ENCODE measurements at places on chromosomes 7 and 10.
A peak's percentile ranks its signal among the peaks of the same experiment; 100 is the strongest.

DNA sequence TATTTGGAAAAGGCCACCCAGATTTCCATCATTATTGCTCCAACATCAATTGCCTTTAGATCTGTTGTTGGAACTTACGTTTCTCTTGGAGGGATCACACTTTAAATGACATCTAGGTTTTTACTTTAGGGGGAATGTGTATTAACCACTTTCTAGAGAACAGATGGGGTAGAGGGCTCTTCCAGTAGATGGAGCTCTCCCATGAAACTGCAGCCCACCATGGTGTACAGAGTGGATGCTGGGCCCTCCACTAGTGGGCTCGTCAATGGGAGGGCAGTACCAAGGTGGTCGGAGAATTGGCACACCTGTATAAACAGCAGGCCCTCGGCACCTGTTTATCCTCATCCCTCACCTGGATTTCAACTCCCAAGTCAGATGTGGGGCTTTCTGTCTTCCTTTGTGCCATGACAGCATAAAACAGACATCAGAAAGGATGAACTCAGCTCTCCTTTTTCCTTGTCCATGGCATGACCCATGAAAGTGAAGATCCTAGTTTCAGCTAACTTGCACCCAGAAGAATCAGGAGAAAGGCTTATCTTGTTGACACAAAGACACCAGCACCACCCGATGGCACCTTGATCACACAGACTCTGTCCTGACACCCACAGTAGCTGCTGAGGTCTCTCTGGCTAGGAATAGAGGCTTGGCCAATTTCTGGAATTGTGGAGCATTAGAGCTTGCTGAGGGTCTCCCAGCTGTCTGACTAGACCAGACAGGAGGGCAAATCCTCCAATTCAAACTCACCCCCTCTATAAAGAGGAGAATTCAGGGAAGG lies 150.5 kb downstream of the CYP26A1 start:
- DNase-seq, result peak; percentile 67

DNA sequence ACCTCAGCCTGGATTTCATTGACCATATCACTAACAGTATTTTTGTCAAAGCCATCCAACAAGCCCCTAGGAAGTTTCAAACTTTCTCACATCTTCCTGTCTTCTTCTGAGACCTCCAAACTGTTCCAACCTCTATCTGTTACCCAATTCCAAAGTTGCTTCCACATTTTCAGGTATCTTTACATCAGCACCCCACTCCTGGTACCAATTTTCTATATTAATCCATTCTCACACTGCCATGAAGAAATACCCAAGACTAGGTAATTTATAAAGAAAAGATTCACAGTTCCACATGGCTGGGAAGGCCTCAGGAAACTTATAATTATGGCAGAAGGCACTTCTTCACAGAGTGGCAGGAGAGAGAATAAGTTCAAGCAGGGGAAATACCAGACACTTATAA lies 571.9 kb upstream of the PHF14 start:
- DNase-seq, result no peak

DNA sequence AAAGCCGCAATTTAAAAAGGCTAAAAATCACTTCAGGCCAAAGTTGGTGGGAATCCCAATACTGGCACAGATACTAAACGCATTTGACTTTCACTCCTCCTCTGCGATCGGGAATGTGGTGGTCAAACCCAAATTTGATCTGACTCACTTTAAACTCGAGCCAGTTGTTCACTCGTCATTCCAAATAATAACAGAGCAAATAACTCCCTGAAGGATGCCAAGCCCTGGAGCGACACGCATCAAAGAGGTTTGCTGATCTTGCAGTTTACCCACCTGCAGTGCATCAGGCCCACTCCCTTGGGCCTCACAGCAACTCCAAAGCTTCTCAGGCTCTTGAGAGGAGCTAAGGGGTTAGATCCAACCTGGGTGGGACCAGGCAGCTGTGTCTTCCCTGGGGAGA lies 12.2 kb downstream of the PTN start:
- DNase-seq, result no peak

DNA sequence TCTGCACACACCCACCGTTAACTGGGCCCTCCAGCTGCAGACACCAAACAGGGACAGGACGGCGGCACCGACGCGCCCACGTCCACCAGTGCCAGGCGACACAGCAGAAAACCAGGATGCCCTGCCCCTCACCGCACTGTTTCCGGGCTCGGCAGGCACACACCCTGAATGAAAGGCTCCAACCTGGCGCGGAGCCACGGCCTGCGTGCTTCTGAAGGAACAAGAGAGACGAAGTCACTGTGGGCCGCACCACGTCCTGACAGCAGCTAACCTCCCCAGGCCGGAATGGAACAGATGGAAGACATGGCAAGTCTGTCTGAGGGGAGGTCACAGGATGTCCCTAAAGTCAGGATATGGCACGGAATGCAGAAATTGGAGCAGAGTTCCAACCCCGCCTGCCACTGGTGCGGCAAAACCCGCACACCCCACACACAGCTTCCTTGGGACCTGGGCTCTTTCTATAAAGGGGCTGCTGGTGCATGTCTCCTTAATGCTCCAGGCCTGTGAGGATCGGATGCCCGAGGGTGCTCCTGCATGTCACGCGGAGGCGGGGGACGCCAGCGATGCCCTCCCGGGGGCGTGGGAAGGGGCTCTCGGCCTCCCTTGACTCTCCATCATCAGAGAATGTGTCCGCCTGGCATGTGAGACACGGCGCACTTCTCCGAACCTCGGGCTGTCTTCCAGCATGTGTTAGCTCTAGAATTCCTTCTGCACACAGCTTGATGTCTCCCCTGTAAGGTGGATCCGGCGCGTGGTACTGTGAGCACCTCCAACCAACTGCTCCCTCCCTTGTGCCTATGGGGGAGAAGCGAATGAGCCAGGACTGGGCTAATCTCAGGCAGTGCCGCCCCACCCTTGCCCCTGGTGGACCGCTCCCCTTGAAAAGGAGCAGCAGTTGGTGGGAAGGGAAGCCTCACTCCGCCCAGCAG lies 3.9 kb upstream of the GPER1 start:
- DNase-seq, result no peak

GRCh38 chr7:6422926-6423632 lies 24.7 kb downstream of the DAGLB start:
- DNase-seq, result peak; percentile 73

DNA sequence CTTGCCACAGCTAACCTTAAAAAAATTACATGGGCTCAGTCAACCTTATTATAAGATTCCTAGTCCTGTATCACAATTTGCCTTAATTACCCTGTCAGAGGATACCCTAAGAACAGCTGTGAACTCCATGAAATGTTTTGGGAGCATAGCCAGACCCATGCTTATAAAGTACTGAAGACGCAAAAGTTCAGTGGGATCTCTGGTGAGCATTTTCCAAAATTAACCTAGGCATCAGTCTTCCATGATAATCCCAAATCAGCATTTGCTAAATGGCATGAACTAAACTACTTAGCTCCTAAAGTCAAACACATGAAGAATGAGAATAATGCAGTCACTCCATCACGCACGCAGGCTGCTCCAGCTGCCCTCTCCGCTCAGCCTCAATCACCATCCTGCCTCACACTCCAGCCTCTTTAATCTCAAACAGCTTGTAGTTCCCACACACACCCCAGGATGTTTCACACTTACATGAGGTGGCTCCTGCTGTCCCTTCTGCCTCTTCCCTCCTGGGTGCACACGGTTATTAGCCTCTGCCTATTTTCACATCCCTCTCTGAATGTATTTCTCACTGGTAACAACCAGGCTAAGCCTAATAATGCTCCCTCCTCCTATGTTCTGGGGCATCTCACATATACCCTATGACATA lies 15.3 kb downstream of the IGF2BP3 start:
- DNase-seq, result no peak

GRCh38 chr10:114053946-114054345 lies 10.3 kb downstream of the ADRB1 start:
- DNase-seq, result no peak

DNA sequence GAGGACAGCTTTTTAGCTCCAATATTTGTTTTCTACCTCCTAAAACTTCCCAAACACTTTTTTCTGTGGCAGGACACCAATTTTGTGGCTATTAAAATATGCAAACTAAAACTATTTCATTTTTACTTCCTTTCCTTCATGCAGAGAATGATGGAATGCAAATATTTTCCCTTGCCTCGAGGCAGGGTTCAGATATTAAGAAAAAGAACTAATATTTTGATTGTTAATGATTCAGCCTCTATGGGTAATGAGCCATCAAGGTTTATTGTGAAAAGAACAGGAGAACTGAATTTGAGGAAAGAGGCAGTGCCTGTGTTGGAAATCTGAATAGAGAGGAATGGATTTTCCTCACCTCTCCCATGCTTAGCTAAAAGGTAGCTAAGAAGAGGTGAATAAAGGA lies 43.1 kb upstream of the CASD1 start:
- DNase-seq, result no peak

DNA sequence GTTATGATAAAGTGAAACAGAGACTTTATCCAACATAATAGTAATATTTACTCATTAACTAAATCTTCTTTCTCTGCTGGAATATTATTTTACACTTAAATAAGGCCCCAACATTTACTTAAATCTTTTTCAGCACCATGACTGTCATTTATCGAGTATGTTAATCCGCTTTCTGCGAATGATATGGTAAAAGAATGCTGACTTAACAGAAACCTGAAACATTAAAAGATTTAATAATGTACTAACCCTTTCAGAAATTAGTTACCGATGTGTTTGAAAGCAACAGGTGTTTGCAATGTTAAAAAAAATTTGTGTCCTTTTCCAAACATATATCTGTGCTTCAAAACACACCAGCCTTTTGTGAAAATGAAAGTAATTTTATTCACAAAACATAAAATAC lies 190.5 kb downstream of the SKAP2 start:
- DNase-seq, result no peak

DNA sequence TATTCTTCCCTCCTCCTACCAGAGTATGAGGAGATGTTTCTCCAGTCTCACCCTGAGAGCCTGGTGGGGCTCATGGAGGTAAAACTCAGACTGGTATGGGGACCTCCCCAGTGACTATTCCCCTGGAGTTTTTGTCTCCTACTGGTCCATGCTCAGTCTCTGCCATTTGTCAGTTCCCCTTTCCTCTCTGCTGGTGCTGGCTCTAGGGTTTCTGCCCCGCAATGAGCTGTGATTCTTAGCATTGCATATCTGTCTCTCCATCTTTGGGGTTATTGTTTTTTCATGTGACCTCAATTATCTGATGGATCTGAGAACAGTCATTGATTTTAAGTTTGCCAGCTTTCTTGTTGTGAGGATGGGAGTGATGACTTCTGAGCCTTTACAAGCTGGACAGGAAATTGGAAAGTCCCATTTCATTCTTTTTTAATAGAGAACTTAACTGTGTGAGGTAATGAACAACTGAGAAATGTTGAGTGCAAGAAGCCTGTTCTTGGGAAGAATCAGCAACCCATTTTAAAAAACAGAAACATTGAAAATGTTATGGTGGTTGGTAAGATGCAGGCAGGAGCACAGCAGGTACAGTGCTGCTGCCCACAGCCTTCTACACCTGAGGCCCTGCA lies 26.9 kb downstream of the NACAD start:
- DNase-seq, result no peak

DNA sequence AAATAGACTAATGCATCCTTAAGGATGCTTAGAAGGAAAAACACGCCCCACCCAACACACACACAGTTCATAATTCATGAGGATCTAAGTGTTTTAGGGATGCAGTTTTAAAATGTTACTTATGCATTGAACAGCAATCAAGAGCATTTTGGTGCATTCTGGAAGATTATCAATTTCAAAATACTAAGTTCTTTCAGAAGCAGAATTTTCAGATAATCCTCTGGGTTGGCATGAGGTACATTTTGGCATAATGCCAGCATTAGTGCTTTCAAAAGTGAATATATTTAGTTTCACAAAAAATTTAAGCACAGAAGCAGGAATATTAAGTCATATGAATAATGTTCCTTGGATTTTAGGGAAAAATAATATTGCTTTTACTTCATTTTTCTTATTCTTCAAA lies 937.1 kb downstream of the REEP3 start:
- DNase-seq, result no peak

Measured in inflammatory macrophage (primary cell).